HuH-7 (cell line): ENCODE measurements at places on chromosomes 4 and X.

- peak; percentile 6 for DNase-seq
Observed at GRCh38 chr4:46270986-46271596, 118.8 kb downstream of the GABRA2 start.

- DNase-seq = peak; percentile 13
Observed at GRCh38 chrX:135931644-135932487, 38.4 kb downstream of the SAGE1 start.

- DNase-seq = no peak
Observed at GRCh38 chr4:81084634-81085033, 54.1 kb downstream of the BMP3 start.

DNA sequence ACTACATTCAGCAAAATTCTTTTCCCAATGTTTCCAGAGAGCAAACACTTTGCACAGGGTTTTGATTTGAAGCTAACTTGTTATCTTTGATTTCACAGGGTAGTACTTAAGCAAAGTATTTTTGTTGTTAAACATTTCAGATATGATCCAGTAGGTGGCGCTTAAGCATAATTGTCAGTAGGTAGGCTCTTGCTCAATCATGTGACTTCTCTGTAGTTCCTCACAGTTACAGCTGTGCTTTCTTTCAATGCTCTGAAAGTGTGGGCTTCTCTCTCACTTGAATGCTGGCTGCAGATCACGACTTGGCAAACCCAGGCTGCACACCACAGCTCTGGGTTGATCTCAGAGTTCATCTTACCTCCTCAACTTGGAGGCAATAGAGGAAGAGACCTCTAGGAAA, 1016.5 kb downstream of the SH3BGRL start:
- no peak for DNase-seq

GRCh38 chrX:153861151-153861550, 24.8 kb downstream of the L1CAM start:
- DNase-seq = no peak

DNA sequence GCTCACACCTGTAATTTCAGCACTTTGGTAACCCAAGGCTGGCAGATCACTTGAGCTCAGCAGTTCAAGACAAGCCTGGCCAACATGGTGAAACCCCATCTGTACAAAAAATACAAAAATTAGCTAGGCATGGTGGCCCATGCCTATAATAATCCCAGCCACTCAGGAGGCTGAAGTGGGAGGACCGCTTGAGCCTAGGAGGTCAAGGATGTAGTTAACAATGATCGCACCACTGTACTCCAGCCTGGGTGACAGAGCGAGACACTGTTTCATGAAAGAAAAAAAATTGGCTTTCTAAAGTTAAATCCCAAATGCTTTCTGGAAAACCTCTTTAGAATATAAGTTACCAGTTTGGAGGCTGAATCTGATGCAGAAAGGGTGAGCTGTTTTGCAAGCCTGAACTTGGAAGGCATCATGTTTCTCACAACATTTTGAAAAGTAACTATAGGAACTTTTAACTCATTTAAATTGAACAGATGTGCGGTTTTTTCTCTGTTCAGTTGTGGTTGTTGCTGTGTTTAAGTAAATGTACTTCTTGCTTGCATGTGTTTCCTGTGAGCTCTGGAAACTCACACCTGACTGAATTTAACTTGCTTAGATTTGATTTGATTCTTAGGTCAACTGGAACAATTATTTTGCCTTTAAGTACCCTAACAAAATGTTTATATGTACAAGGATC, 39.8 kb upstream of the TMEM131L start:
- DNase-seq = no peak

GRCh38 chr4:68465058-68465457, 17.8 kb downstream of the TMPRSS11E start:
- no peak for DNase-seq
